ENCODE measurements at places on chromosomes 1 and 21.
A peak's percentile ranks its signal among the peaks of the same experiment; 100 is the strongest.

- DNase-seq: no peak
Measured at GRCh38 chr1:180262628-180263488, 32.8 kb downstream of the LHX4 start.

DNA sequence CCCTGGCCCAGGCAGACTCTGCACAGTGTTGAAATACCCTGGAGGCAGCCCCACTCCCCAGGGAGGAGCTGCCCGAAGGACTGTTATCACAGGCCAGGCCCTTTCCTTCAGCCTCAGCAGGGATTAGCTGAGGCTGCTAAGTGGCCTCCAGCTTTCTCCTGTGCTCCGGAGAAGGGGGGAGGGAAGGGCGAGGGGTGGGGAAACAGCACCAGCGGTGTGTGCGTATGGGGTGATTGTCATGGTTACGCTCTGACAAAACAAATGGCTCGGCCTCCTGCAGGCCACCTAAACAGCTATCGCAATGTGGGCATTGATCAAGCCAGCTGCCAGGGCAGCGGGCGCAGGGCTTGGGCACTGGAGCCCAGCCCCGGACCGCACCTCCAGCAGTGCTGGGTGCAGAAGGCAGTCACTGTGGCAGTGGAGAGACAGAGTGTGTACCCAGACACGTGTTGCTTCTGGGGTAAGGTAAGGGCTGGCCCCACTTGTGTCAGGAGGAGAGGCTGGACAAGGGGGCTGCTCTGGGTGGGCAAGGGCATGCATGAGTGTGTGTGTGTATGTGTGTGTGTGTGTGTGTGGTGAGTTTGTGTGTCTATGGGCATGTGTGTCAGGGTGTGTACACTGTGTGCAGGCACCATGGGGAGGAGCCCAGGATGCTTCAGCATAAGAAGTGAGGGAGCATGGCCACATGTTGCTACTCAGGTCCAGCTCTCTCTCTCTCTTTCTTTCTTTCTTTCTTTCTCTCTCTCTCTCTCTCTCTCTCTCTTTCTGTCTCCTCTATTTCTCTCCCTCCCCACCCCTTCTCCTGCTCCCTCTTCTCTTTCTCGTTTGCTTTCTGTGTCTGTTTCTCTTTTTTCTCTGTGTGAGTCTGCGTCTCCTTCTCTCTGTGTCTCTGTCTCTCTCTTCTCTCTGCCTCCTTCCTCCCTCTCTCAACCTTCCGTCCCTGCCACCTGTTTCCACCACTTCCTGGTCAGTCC is at the start of gene VWA5B1:
Gene VWA5B1 (plus strand): TSS at position 252 of the 974 bp plus-strand sequence. CDS start 19,727 bp downstream, outside the sequence.
- DNase-seq: no peak

- no peak for DNase-seq
Measured at GRCh38 chr1:226048886-226049285, 13.6 kb upstream of the H3-3A start.

DNA sequence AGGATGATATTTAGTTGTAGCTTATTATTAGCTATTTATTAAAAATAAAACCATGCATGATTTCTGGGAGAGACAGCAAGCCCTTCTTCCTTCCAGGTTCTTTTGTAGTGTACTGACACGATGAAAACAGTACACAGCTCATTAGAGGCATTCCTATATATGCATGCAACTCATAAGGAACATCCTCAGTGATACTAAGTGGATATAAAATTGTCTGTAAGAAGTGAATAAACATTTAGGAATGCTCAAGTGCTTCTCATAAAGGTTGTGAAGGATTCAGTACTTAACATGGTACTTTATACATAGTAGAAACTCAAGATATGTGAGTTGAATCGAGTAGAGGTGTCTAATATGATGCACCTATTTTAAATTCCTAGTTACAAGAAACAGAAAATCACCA is 287.7 kb downstream of the SDCCAG8 start:
- no peak for DNase-seq

GRCh38 chr1:214026985-214027384 is 39.2 kb downstream of the PROX1 start:
- DNase-seq: no peak

- DNase-seq: no peak
Measured at GRCh38 chr1:56590520-56591011, 11.2 kb upstream of the PLPP3 start.

GRCh38 chr1:20322081-20322824 is 31.6 kb downstream of the VWA5B1 start:
- peak; percentile 51 for DNase-seq

- no peak for DNase-seq
Measured at GRCh38 chr21:24045775-24046215, 1561.5 kb downstream of the MRPL39 start.

- DNase-seq: no peak
Measured at GRCh38 chr1:197327776-197328364, 59.8 kb downstream of the CRB1 start.
